ENCODE measurements at places on chromosomes 11 and 22.

DNA sequence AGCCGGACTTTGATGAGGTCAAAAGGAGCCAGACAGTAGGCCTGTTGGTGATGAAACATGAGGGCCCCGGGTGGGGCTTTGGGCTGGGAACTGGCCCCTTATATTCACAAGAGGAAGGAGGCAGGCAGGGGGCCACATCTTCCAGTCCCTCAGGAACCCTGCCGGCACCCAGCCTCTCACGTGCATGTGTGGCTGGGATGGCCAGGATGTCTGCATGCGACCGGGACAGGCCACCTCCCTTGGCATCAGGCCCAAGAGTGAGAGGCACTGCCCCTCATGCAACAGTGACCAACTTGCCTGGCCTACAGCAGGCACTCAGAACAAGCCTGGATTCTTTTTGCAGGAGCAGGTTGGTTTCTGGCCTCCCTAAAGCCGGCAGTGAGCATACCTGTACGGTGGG lies 5.4 kb downstream of the SLC25A45 start:
- DNase-seq, result no peak

DNA sequence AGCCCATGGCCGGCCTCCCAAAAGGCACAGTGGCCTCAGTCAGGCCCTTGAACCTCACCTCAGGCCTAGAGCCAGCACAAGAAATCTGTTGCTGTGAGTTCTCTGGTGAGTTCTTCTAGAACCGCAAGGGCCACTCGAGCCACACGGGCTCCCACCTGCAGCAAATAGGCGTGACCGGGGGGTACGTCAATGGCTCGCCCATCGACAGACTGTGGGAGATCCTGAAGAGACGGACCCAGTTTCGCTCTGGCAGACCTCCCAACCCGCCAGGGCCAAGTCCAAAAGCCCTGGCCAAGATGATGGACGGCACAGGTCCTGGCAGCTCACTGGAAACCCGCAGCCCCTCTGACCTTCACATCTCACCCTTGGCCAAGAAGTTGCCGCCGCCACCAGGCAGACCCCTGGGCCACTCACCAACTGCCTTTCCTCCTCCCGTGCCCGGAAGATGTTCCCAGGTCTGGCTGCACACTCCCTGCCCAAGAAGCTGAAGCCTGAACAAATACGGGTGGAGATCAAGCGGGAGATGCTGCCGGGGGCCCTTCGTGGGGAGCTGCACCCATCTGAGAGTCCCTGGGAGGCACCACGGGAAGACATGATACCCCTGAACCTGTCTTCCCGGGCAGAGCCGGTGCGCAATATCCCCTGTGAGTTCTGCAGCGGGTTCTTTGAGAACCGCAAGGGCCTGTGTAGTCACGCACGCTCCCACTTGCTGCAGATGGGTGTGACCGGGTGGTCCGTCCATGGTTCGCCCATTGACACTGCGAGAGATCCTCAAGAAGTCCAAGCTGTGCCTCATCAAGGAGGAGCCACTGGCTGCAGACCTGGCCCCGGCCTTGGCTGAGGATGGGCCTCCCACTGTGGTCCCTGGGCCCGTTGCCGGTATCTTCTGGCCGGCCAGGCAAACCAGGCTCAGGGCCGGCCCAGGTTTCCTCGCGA lies 544.2 kb upstream of the CCDC179 start:
- no peak for DNase-seq

DNA sequence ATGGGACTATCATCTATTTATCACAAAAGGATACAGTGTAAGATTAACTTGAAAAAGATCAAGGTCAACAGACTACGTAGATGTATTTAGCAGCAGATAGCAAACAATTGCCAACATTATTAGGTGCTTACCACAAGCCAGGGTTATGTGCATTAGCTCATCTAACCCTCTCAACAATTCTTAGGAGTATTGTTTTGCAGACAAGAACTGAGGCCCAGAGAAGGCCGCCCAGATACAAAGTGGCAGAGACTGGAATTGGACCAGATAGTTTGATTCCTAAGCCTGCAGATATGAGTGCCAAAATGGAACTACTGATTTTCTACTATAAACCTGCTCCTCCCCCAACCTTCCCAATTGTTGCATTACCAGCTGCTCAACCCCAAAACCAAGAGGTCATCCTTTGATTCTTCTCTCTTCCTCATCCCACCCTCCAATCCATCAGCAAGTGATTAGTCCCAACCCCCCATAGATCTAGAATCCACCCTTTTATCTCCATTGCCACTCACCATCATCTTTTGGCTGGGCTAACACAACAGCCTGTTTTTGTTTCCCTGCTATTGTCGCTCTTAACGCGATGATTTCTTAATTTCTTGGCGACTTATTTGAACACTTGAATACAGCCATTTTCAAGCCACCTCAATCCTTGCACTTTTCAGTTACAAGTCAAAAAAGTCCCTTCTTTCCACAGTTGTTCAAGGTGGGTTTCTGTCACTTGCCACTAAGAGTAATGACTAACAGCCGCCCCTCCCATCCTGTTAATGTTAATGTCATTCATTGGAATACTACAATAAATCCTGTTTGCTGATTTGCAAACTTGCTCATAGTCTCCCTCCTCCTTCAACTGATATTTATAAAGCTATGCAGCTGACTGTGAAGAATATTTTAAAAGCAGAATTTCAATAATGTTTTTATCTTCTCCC lies 2.7 kb downstream of the TMEM123 start:
- DNase-seq, result no peak

- no peak for DNase-seq
Measured at GRCh38 chr11:123480290-123480815, 50.3 kb downstream of the GRAMD1B start.

GRCh38 chr11:7437696-7438095 lies 47.6 kb upstream of the OLFML1 start:
- DNase-seq, result peak; percentile 6

DNA sequence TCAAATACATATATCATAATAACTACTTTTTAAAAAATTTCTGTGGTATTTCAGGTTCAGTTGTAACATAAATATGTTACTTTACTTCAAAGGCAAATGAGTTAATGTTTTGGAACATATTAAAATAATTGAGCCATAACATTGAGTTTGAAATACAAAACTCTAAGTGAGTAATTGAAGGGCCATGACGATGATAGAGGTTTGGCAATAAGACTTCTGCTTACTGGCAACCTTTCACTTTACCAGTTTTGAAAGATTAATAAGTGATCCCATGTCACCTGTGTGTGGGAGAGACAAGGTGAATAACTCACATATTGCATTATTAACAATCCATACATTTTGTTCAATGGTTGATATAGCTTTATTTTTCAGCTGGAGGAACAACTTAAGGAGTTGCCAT lies 144.4 kb downstream of the GRIA4 start:
- DNase-seq, result no peak

- no peak for DNase-seq
Measured at GRCh38 chr22:37059876-37060449, 8.4 kb downstream of the KCTD17 start.

DNA sequence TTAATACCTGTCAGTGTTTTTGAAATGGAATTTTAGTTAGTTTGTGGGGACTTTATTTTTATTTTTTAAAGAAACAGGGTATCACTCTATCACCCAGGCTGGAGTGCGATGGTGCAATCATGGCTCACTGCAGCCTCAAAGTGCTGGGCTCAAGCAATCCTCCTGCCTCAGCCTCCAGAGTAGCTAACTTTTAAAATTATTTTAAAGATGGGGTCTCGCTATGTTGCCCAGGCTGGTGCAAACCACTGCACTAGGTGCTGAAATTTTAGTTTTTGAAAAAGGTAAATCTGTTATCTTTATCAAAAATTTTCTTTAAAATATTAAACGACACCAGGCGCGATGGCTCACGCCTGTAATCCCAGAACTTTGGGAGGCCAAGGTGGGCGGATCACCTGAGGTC lies 42.6 kb downstream of the AMBRA1 start:
- DNase-seq, result no peak

DNA sequence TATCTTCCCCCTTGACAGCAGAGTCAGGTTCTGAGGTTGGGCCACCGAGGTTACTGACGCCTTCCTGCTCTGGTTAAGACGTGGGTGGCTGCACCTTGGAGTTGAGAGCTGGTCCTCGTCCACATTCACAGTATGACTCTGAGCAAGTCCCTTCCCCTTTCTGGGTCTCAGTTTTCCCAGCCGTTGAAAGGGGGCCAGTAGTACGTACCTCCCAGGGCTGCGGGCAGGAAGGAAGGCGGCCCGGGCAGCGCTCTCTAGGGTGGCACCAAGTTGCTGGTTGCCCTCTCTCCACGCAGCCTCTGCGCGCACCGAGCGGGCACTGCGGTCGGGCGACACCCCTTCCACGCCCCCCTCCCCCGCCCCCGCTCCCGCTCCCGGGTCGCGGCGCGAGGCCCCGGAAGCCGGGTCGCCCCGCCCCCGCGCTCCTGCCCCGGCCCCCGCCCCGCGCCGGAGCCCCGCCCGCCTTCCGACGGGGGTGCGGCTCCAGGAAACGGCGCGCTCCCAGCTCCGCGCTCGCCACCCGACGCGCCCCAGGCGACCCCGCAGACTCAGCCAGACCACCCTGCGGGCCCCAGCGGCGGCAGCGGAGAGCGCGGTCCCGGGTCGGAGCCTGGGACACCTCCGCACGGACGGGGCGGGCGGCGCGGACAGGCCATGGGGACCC lies at the start of gene EHBP1L1:
Gene EHBP1L1, plus strand, starts transcription at position 486 of the 664 bp plus-strand sequence. CDS start 250 bp downstream, outside the sequence.
- peak; percentile 63 for DNase-seq

- peak; percentile 83 for DNase-seq
Measured at GRCh38 chr22:27476729-27477128, 324.8 kb downstream of the MN1 start.

DNA sequence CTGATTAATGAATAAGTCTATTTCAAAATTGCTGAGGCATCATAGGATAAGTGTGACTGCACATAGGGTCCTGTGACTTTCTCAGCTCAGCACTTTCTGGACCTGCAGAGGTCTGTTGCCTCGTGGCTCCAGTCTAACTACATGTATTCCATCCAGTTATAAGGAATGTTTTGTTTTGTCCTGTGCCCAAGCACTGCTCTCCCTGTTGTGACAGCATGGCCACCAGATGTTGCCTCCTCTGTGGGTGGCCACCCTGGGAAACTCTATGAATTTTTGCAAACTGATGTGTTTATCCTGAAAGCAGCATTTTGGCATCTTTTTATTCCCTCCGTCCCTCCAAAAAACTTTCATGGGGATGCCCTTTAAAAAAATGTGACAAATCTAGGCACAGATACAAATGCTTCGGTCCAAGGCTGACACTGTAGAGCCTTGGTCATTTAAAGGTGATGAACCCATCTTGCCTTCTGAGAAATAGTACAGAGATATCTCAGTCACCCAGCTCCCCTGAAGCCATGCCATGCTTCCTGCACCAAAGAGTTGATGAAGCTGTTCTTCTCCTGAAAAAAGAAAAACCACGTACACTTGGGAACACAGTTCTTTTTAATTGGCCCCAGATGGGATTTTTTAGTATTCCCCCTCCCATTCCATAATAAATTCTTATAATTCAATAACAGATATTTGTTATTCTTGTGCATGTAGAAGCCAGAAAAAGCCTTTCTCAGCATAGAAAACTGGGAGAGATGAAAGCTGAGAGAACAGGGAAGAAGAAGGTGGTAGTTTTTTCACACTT lies 72.6 kb downstream of the CCDC34 start:
- no peak for DNase-seq

- DNase-seq, result no peak
Measured at GRCh38 chr22:44906248-44906936, 103.4 kb downstream of the PHF21B start.

- DNase-seq, result no peak
Measured at GRCh38 chr11:8194956-8195355, 26.1 kb upstream of the RIC3 start.

- DNase-seq, result no peak
Measured at GRCh38 chr11:120122924-120123683, 14.8 kb downstream of the TRIM29 start.

- no peak for DNase-seq
Measured at GRCh38 chr11:122154227-122154626, 38.2 kb upstream of the BLID start.

GRCh38 chr11:70882716-70883085 lies 369.7 kb downstream of the SHANK2 start:
- DNase-seq, result no peak

GRCh38 chr11:87020764-87021365 lies 16.9 kb upstream of the TMEM135 start:
- no peak for DNase-seq

GRCh38 chr11:62399172-62399877 lies 19.5 kb upstream of the SCGB1A1 start:
- DNase-seq, result no peak

DNA sequence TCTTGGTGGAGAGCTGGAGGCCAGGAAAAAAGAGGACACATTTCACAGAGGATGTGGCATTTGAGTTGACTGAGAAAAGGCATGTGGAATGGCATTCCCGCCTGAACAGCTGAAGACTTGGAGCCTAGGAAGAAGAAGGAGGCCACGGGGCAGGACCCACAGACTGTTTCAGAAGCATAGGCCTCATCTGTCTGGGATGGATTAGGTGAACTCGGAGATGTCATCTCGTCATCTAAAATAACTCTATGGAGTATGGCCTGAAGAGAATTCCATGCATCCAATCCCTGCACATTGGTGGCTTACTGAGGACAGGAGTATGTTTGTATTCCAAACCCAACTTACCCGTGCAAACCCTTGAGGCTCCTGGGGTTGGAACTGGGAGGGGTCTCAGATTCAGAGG lies 16.4 kb downstream of the SPATA19 start:
- DNase-seq, result no peak

DNA sequence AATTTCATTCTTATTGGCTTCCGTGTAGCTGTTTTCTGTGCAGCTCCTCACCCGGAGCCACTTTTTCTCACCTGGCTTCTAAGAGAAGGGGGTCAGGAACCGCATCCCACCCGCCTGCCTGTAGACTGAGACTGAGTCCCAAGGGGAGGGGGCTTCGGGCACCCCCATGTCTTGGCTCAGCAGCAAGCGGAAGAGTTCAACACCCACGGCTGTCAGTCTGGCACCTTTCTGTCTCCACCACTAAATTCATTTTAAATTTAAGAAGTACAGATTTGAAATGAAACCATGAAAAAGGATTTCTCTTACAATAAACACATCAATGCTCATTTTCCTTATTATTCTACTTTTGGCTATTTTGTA lies 66.7 kb downstream of the EFCAB6 start:
- no peak for DNase-seq

DNA sequence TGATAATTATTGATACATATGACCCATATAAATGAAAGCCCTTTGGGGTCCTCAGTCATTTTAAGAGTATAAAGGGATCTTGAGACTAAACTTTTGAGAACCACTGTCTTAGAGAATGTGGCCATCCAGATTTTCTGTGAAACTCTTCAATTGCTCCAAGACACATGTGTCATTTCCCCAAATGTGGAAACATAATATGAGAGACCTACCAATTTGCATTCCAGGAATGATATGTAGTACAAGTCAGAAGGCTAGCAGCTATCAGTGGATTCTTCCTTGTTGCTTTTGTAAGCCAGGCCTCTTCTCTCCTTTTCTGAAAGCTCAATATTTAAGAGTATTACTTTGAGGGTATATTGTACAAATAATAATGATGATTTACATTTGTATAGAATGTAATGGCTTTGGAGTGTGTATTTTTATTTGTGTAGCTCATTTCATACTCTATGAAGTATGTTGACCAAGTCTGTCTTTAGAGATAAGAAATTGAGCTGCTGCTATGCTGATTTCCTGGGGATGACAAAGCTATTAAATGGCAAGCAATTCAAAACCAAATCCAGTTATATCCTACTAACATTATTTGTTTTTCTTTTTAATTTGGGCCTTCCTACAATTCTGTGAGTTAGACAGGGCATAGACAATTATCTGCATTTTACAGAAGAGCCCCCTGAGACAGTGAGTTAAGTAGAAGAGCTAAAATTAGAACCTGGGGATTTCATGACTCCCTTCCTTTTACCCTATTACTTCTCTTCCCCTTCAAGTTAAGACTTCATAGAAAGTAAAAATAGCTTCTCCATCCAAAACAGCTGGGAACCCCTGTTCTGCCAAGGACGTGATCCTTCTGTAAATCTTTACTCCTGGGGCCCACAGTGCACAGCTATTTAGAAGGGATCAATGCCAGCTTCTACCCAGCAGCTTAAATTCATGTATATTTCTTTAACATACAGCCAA lies 131.9 kb downstream of the WNT11 start:
- peak; percentile 53 for DNase-seq

Data from astrocyte (in vitro differentiated cells and primary cell).